ENCODE measurements at places on chromosomes 2 and 18. TPM values are rescaled to one million over a fixed set of nuclear protein-coding genes. Genes with fewer than 3 reads are reported as not detected.

- no peak overlapping the region for H3K4me3 ChIP-seq
- no peaks in the 10 kb centered on the region for H3K4me1 ChIP-seq
Measured at GRCh38 chr2:195509551-195509950, 147.5 kb upstream of the SLC39A10 start.

PXDN gene
- total RNA-seq, result 6.4 TPM

DNA sequence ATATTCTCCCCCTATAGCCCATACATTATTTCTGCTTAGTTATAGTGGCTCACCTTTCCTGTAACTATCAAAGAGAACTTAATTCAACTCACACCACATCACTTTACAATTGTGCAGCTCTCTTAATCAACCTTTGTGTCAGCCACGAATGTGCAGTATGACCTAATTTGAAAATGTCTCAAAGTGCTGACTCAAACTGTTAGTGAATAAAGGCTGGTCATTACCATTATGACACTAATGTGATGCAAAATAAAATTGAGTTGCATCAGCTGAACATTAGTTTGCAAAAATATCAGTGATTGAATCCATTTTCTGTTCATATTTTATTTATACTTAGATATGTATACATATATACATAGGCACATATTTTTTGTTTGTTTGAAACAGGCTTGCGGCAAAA is 251.8 kb downstream of the MEIS1 start:
- H3K27ac ChIP-seq, result no peak overlapping the region
- H3K36me3 ChIP-seq, result no peaks in the 10 kb centered on the region
- no peak for DNase-seq
- no peak overlapping the region for H3K4me3 ChIP-seq
- H3K4me1 ChIP-seq, result no peaks in the 10 kb centered on the region

- H3K4me1 ChIP-seq, result no peaks in the 10 kb centered on the region
- no peaks in the 10 kb centered on the region for H3K36me3 ChIP-seq
- no peak for DNase-seq
Measured at GRCh38 chr2:54394392-54394791, 61.7 kb upstream of the SPTBN1 start.

DNA sequence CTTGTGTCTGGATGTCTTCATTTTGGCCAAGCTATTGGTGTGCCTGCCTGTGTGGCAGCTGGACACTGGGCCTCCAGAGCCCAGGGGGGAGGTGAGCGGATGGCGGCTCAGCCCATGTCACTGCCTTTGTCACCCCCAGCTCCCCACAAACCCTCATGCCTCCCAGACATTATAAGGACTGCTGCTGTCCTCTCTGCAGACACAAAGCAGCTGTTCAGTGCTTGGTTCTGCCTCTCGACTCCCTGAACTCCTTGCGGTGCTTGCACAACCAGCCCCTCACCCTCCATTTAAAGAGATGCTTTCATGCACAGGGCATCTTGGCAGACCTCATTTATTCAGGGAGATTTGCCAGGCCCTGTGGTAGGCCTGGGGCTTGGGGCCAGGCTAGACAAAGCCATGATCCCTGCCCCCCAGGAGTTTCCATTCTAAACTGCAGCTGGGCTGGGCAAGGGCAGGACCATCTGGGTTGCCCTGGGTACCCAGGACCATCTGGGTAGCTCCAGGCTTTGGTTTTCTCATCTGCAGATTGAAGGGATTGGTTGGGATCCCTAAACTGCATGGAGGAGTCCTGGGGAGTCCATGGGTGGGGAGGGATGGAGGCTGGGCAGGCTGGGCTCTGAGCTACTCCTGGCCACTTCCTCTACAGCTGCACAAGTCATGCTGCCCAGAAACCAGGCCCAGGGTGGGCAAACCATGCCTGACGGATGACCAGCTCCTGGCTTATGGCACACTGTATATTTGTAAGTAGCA is 168.5 kb downstream of the CELF4 start:
- no peak overlapping the region for H3K4me3 ChIP-seq
- no peaks in the 10 kb centered on the region for H3K36me3 ChIP-seq
- peaks cover 2% of the 10 kb centered on the region for H3K4me1 ChIP-seq
- peaks cover 11% of the 10 kb centered on the region for H3K27me3 ChIP-seq
- no peak for DNase-seq

GRCh38 chr2:238241970-238242369 is 2.1 kb upstream of the HES6 start:
- H3K4me1 ChIP-seq, result peaks cover 7% of the 10 kb centered on the region
- H3K27ac ChIP-seq, result no peak overlapping the region
- H3K36me3 ChIP-seq, result peaks cover 11% of the 10 kb centered on the region
- peaks cover 54% of the 10 kb centered on the region for H3K27me3 ChIP-seq

GRCh38 chr2:156810094-156810493 is 373.9 kb downstream of the GPD2 start:
- H3K27me3 ChIP-seq, result no peaks in the 10 kb centered on the region
- H3K36me3 ChIP-seq, result no peaks in the 10 kb centered on the region
- no peaks in the 10 kb centered on the region for H3K4me1 ChIP-seq
- DNase-seq, result no peak

DNA sequence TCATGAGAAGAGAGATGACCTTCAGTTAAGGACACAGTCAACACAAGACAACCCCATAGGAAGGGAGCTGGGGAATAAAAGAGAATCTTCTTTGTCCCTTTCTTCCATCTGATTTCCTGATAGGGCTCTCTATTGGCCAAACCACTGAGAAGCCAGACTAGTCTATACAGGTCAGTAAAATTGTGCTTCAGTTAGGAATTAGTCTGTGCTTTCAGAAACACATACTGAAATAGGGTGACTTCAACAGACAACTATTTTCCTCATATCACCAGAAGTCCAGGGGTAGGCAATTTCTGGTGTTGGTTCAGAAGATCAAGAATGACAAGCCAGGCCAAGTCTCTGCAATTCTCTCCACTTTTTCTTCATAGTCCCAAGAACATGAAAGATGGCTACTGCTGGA is 151.7 kb upstream of the SP5 start:
- no peaks in the 10 kb centered on the region for H3K36me3 ChIP-seq
- H3K4me1 ChIP-seq, result no peaks in the 10 kb centered on the region
- no peak overlapping the region for H3K4me3 ChIP-seq
- DNase-seq, result no peak

GRCh38 chr18:3104190-3105054 is 91.5 kb upstream of the LPIN2 start:
- H3K36me3 ChIP-seq, result no peaks in the 10 kb centered on the region
- H3K4me1 ChIP-seq, result no peaks in the 10 kb centered on the region
- H3K27me3 ChIP-seq, result no peaks in the 10 kb centered on the region
- DNase-seq, result no peak
- no peak overlapping the region for H3K27ac ChIP-seq

GRCh38 chr18:63366213-63367052 is 573 bp downstream of the KDSR start:
- H3K36me3 ChIP-seq, result peaks cover 11% of the 10 kb centered on the region
- H3K27me3 ChIP-seq, result no peaks in the 10 kb centered on the region
- H3K4me1 ChIP-seq, result peaks cover 11% of the 10 kb centered on the region
- peak overlapping the region; percentile 93 for H3K27ac ChIP-seq
- peak overlapping the region; percentile 70 for H3K4me3 ChIP-seq

SNTG2 gene
- total RNA-seq, result 0.33 TPM

DNA sequence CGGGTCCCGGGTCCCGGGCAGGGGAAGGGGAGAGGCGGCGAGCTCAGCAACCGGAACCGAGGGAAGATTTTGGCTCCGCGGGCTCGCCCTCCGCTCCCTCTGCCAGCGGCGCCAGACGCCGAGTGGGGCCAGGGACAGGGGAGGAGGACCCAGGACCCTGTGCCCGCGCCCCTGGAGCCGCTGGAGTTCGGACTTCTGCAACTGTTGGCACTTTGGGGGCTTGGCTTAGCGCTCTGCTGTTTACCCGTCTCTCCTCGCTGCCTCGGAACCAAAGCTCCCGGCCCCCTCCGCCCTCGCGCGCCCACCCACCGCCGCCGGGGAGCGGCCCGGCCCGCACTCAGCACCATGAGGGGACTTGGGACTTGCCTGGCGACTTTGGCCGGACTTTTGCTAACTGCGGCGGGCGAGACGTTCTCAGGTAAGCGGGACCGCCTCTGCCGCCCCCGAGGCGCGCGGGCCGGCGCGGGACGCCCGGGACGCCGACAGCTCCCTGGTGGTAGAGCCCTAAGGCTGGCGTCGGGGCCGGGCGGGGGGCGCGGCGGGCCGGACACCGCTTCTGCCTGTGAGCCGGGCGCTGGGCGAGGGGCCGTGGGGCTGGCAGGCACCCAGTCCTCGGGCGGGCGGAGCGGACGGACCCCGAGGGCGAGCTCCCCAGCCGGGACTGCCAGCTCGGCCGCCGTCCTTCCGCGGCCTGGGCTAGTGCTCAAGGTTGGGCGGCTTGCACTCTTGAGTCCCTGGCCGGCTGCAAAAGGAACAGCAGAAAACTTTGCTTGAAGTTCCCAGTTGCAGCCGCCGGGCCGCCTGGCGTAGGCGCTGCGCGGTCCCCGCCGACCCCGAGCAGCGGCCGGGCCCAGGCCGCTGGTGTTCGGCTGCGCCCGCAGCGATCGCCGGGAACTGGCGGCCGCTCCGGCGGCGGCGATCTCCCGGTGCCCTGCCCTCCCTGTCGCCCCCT is 634 bp downstream of the PTPRM start:
- peaks cover 23% of the 10 kb centered on the region for H3K27me3 ChIP-seq
- H3K27ac ChIP-seq, result peak overlapping the region; percentile 77
- peak; percentile 47 for DNase-seq
- peaks cover 5% of the 10 kb centered on the region for H3K4me1 ChIP-seq
- peak overlapping the region; percentile 74 for H3K4me3 ChIP-seq
- H3K36me3 ChIP-seq, result no peaks in the 10 kb centered on the region

DNA sequence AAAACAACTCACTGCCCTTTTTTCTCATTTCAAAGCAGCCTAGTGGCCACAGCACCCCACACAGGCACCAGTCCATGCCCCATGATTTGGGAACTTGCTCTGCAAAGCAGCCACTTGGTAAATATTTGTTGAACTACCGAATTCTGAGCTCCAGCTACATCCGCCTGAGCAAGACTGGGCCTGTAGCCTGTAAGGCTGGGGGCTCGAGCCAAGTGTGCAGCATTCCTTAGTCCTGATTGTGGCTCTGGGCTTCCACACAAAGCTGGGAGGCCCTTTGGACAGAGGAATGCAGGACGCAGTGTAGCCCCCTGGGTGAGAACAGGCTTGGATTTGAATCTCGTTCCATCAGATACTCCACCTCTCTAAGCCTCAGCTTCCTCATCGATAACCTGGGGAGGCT is 88.4 kb downstream of the ACTR2 start:
- no peaks in the 10 kb centered on the region for H3K27me3 ChIP-seq
- DNase-seq, result no peak
- no peak overlapping the region for H3K4me3 ChIP-seq
- peaks cover 76% of the 10 kb centered on the region for H3K36me3 ChIP-seq

- no peaks in the 10 kb centered on the region for H3K27me3 ChIP-seq
- no peak for DNase-seq
- no peak overlapping the region for H3K27ac ChIP-seq
Measured at GRCh38 chr2:195026261-195026660, 630.8 kb upstream of the SLC39A10 start.

ZCCHC2 gene
- 12.8 TPM for total RNA-seq

DNA sequence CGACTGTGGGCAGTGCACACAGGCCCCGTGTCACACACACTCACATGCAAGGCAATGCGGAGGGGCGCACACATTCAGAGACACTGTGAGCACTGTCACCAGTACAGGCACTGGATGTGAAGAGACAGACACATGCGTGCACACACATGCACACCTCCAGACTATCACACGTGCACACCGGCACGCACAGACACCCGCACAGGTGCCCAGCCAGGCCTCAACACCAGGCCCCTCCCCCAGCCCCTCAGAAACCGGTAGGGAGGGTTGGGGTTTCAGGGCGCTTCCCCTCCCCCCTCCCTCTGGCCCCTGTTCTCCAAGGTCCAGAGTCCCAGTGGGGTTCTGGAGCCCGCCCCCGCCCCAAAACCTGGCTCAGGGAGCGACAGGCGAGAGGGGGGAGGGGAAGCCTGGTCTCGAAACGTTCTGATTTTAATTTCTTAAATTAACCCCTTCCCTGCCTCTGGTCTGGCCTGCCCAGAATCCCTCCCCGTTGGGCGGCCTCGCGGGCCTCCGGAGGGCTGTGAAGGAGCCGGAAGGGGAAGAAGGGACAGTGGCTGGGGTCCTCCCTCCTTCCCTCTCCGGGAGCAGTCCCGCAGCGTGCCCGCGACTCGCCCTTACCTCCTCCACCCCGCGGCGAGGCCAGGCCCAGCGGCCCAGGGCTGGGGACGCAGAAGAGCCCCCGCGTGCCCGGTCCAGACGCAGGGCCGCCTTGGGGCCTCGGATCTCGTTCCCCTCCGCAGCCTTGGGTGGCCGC is 558 bp downstream of the FBXO41 start:
- H3K27ac ChIP-seq, result peak overlapping the region; percentile 32
- peak overlapping the region; percentile 77 for H3K4me3 ChIP-seq

DNA sequence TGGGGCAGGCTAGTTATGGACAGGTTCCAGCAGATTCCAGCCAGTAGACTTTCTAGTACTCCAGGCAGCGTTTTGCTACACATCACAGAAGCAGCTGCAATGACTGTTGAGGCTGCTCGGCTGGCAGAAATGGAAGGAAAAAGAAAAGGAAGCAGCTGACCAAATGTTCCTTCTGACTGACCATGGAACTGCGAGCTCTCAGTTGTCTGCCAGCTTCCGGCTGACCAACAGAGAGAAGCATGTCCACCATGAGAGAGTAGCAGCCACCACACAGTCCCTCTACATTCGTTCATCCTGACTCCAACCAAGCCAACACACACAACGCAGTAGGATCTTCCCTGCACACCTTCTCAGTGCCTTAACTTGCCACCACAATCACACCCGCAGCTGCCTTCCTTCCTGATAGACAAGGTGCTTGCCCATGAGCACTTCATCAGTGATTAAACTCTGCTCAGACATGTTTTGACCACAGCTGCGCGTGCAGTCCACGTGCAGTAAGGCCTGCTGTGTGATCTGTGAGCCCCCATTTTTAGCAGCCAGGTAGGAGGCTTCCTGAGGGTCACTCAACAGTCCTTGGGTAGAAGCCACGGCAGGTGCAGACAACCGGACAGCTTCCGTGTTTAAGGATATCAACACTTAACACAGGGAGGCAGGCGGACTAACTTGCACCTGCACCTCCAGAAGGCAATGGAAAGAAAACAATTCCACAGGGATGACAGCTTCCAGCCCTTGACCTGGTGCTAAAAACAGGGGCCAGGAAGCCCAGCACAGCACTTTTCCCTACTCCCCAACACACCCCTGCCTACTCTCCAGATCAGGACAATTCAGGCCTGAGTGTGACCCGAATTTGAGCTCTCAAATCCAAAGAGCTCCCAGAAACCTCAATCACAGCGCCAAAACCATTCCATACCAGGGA is 996 bp downstream of the TGFBRAP1 start:
- H3K4me3 ChIP-seq, result peak overlapping the region; percentile 78
- peaks cover 5% of the 10 kb centered on the region for H3K4me1 ChIP-seq
- no peak overlapping the region for H3K27ac ChIP-seq
- H3K27me3 ChIP-seq, result no peaks in the 10 kb centered on the region
- DNase-seq, result no peak

GRCh38 chr2:108776475-108776874 is 10.1 kb upstream of the CCDC138 start:
- no peak overlapping the region for H3K27ac ChIP-seq
- no peak for DNase-seq
- no peaks in the 10 kb centered on the region for H3K27me3 ChIP-seq
- no peak overlapping the region for H3K4me3 ChIP-seq

DNA sequence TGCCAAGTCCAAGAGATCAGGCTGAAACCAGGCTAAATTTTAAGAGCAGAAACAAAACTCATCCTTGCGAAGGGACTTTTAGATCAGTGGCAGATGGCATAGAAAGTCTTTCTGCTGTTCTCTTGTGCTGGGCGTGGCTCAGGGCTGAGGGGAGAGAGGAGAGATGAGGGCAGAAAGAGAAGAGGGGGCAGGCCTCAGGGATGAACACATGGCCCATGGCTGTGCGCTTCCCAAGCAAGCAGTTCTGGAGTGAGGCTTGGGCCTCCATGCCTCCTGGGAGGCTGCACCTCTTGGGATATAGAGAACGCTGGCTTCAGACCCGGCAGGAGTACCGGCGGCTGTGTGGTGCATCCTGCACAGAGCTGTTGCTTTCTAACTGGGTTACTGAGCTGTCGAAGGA is 41.0 kb downstream of the HPCAL1 start:
- no peak overlapping the region for H3K4me3 ChIP-seq
- H3K4me1 ChIP-seq, result no peaks in the 10 kb centered on the region
- no peaks in the 10 kb centered on the region for H3K36me3 ChIP-seq
- no peak overlapping the region for H3K27ac ChIP-seq

CFAP65 gene
- total RNA-seq, result 0.05 TPM
